ENCODE measurements at places on chromosomes 7 and 10.

- peak; percentile 38 for DNase-seq
Measured at GRCh38 chr7:44149571-44150465, 8.7 kb upstream of the MYL7 start.

DNA sequence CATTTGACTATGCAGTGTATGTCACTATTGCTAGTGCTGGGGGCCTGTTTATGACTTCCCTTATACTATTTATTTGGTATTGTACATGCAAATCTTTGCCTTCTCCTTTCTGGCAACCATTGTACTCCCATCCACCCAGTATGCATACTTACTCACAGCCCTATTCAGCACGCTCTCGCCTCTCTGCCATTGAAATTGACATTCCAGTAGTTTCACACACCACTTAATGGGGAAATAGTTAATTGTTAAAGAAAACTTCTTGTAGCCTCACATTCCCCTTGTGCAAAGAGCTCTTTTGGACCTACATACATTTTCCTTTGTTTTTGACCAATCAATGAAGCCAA, 9.9 kb downstream of the CLDN12 start:
- DNase-seq, result no peak

- no peak for DNase-seq
Measured at GRCh38 chr10:6068422-6068821, 6.3 kb upstream of the IL2RA start.

DNA sequence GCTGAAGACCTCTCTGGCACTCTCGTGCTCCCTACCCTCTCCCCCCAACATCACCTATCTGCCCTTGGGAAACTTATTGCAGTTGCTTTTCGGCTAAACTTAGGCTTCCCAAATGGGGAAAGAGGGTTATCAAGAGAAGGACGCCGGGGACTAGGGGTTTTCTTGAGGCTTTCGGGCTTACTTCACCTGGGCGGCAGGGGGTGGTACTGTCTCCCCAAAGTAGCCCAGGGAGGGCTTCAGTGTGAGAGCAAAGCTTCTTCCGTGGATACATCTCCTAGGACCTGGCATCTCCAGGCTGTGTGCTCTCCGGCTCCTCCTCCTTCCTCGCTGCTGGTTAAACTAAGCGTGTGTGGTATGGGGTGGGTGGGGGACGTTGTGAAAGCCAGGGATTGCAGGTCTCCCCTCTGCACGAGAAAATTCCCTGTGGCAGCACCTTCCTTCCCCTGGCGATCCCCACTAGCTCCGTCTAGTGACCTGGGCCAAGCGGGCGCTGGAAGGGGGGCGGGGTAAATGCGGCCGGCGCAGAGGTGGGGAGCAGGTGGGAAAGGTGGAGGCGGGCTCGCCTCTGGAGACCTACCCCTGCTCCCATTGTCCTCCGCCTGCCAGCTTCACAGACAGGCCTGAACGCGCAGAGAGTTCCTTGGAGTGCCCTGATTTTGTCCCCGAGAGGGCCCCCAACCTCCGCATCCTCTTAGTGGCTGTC, 1.1 kb downstream of the PLXDC2 start:
- DNase-seq, result peak; percentile 10

GRCh38 chr10:43292755-43293676, 26.2 kb upstream of the RASGEF1A start:
- DNase-seq, result peak; percentile 72

- DNase-seq, result peak; percentile 49
Measured at GRCh38 chr7:98826811-98827231, 43.0 kb downstream of the TMEM130 start.

- no peak for DNase-seq
Measured at GRCh38 chr7:55100544-55101327, 81.9 kb downstream of the EGFR start.

DNA sequence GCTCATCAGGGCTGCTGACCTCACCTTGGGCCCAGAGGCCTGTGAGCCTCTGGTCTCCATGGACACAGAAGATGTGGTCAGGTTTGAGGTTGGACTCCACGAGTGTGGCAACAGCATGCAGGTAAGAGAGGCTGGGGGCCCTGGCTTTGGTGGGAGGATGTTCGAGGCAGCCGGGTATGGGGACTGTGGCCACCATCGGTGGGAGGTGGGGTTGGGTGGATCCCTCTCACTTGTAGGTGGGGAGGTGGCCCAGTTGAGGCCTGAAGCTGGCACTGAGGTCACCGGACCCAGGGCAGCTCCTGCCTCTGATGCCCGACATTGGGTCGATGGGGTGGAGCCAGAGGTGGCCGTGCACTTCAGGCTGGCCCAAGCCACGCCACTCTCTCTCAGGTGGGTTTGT, 406 bp downstream of the ZP3 start:
- no peak for DNase-seq

DNA sequence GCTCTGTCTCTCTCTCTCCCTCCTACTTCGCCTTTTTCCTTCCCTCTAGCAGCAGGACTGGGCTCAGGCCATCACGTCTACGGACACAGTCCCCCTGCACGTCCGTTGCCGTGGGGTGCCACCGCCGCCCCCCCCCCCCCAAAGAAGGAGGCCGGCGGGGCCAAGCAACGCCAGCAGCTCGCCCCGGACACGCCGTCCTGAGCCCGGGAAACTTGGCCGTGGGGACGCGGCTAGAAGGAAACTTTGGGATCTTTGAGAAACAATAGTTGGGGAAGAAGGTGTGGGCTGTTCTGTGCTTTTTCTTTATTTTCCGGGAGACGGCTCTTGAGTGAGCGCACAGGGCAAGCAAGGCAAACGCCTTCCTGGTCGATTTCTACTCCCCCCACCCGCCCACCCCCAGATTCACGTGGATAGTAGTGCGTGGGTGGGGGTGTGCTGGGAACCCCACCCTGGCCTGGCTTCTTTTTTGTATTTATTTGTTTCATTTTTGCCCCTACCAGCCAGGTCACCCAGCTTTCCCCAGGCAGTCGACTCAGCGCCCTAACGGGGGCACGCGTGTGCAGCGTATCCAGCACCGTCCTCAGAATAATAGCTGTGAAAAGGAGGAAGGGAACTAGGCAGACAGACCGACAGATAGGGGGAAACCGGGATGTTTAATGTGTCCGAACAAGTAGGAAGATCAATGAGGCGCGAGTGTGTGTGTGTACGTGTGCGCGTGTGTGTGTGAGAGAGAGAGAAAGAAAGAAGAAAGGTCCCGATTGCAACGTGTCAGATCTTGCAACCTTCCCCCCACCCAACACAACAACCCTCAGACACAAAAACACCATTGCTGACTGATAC, 1.4 kb downstream of the MXI1 start:
- DNase-seq, result peak; percentile 77

GRCh38 chr10:33412653-33413361, 78.3 kb upstream of the NRP1 start:
- DNase-seq, result peak; percentile 98

DNA sequence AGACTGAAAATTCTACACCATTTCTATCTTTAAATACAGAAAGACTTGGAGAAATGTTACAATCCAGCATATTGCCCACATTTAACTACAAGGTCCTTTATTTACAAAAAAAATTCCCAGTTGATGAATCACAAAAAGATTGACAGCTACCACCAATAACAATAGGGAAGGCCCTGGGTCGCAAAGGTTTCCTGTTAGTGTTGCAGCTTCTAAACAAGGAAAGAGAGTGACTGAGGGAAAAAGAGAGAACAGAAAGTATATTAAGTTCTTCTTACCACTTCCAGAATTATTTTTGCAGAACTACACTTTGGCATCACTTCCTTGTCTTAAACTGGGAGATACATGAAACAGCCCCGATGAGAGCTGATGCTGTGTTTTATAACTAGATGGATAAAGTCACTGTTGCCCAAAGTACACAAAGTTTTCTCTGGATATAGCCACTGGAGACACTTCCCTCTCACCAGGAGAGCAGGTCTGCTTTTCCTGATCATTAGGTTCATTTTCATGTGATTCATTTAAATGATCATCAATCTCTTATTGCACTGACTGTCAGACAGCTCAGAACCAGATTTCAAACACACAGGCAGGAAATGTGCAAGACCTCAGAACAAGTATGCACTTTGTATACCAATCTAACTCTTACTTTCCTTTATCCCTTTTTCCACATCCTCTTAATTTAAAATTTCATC, 57.0 kb downstream of the SHTN1 start:
- peak; percentile 20 for DNase-seq

DNA sequence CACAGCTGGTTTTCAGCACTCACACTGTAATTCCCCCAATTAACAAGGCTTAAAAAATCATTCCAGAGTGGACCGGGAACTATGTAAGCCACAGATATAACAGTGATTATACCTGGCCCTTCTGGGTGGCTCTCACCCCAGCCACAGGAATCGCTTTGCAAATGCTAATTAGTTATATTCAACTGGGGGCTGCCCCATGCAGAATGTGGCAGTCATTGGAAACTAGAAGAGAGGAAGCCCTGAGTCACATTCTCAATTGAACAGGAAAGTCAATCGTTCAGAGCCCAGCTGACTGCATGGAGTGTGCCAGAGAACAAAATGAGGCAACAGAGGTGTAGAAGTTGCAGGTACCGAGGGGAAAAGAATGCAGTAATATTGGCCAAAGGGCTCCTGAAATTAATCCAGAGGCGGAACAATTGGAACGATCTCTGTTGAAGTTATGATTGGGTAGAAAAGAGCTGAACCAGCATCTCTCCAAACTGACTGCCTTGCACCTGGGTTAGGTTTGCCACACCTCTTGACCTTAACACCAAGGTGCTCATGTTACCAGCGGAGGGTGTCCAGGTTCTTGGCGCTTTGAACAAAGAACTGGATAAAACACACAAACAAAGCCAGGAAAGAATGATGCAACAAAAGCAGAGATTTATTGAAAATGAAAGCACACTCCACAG, 909.7 kb upstream of the AUTS2 start:
- DNase-seq, result no peak
